ENCODE measurements at places on chromosomes 2 and 18.

GRCh38 chr18:11500153-11501122 is 109.0 kb upstream of the SLC35G4 start:
- no peaks in the 10 kb centered on the region for H3K4me1 ChIP-seq
- no peak overlapping the region for H3K4me3 ChIP-seq
- H3K27me3 ChIP-seq = peaks cover 2% of the 10 kb centered on the region
- no peak for DNase-seq
- no peak overlapping the region for H3K27ac ChIP-seq

GRCh38 chr18:31655354-31655753 is 29.0 kb downstream of the B4GALT6 start:
- peaks cover 46% of the 10 kb centered on the region for H3K4me1 ChIP-seq
- H3K36me3 ChIP-seq = no peaks in the 10 kb centered on the region
- H3K27me3 ChIP-seq = no peaks in the 10 kb centered on the region
- no peak for DNase-seq
- no peak overlapping the region for H3K4me3 ChIP-seq

DNA sequence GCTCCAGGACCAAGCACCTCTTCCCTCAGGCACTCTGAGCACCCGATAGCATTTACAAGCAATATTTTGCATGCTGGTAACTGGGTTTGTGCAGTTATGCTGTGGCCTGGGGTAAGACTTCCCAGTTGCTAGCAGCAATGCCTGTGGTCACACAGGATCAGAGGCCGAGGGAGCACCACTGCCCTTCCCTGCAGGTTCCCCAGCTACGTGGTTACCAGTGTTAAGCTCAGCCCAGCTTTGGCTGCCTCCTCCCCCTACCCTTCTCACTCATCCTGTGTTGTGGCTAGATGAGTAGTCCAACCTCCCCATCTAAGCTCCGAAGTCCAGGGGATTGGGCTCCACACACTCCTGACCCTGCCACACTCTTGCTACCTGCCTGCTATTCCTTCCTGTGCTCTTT is 141.1 kb downstream of the CELF4 start:
- H3K36me3 ChIP-seq = no peaks in the 10 kb centered on the region
- no peak overlapping the region for H3K27ac ChIP-seq
- no peak for DNase-seq
- H3K4me3 ChIP-seq = no peak overlapping the region
- no peaks in the 10 kb centered on the region for H3K4me1 ChIP-seq

- no peak overlapping the region for H3K4me3 ChIP-seq
- no peaks in the 10 kb centered on the region for H3K36me3 ChIP-seq
- no peaks in the 10 kb centered on the region for H3K27me3 ChIP-seq
- no peak for DNase-seq
- H3K27ac ChIP-seq = no peak overlapping the region
These were observed 123.1 kb downstream of the OSR1 start for GRCh38 chr2:19235308-19235707.

DNA sequence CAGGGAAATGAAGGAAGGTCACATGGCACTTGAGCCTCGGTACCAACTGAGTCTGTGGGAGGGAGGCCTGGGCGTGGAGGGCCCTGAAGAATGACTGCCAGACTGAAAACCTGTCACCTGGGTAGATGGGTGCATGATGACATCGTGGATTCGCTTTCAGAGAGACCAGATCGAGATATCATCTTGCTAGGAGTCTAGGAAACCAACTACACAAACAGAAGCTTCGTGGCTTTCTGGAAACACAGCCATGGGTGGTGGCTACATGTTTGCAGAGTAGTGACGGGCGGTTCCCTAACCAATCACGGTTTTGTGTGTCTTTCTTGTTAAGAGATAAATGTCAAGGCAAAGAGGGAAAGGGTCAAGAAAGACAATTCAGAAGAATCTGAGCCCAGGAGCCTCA is 155.0 kb downstream of the EIPR1 start:
- H3K4me3 ChIP-seq = peak overlapping the region; percentile 76
- H3K27me3 ChIP-seq = no peaks in the 10 kb centered on the region
- peaks cover 51% of the 10 kb centered on the region for H3K36me3 ChIP-seq

GRCh38 chr18:65659912-65660311 is 90.9 kb upstream of the CDH7 start:
- peaks cover 4% of the 10 kb centered on the region for H3K36me3 ChIP-seq
- H3K27ac ChIP-seq = no peak overlapping the region
- no peak overlapping the region for H3K4me3 ChIP-seq
- H3K27me3 ChIP-seq = no peaks in the 10 kb centered on the region

Data from natural killer cell treated with Interleukin-12 subunit alpha and Interleukin-12 subunit beta and Interleukin-15 and Interleukin-18, amount 100 ng/mL, for 72 hours (primary cell).